AG09319 (cell line): ENCODE measurements at places on chromosomes 1 and 21.
A peak's percentile ranks its signal among the peaks of the same experiment; 100 is the strongest.

DNA sequence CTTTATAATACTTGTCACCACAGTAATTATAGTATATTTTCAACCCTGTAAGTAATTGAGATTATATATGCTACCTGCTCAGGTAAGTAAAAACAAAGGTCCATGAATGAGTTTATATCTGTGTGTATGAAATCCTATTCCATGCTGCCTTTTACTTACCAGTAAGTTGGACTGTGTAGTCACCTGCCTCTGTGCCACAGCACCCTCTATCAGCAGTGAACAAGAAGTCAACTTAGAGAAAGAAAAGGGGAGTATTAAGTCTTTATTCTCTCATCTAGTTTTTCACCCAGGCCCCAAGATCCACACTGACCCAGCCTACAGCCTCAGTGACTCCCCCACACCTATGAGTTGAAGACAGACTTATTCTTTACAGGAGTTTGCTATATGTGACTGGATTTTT, 36.9 kb upstream of the IFI16 start:
- DNase-seq = no peak

GRCh38 chr1:111201275-111202090, 1.0 kb upstream of the DENND2D start:
- no peak for DNase-seq

DNA sequence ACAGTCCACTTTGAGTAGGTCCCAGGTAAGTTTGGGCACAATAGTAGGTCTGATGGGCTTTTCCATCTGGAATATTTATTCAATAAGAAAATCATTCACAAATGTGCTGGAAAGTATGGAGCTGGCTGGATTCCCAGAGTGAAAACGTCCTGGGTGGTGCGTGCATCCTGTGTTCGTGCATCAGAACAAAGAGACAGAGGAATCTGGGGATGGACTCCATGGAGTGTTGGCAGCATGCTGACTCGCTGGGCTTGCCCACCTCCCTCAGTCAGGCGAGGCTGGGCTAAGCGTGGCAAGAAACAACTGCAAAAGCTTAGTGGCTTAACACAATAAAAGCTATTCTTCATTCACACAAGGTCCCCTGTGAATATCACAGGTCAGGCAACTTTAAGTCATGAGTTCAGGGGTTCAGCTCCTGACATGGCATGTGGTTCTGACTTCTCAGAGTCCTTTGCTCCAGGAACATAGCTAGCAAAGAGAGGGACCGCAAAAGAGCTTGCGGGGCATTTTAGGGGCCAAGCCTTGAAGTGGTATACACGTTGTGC, 151.6 kb upstream of the ZNF644 start:
- no peak for DNase-seq

- DNase-seq = no peak
Observed at GRCh38 chr21:32413015-32413504, 554 bp downstream of the EVA1C start.

- no peak for DNase-seq
Observed at GRCh38 chr21:28310171-28310685, 682.4 kb downstream of the LTN1 start.

DNA sequence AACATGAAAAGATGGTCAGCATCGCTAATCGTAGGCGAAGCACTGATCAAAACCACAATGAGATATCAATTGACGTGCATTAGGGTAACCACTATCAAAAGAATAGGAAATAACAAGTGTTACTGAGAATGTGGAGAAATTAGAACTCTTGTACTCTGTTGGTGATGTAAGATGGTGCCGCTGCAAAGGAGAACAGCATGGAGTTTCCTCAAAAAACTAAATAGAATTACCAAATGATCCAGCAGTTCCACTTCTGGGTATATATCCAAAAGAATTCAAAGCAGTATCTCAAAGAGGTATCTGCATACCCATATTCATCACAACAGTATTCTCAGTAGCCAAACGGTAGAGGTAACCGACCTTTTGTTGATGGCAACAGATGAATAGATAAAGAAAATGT, 8.3 kb upstream of the CD101 start:
- no peak for DNase-seq

DNA sequence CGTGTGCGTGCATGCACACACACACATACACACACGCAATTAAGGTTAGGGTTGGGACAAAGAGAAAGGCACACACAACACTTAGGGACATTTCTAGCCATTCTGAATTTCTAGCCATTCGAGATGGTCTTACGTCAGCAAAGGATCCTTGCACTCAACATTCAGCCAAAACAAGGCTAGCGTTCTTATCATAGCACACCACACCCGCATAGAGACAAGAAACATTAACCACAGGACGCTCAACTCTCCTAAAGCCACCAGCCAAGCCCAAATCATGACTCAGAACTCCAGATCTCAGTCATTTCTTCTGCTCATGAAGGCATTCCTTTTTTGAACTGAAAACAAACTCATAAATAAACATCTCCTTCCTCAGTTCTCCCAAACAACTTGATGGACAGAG, 106.8 kb downstream of the LMO4 start:
- no peak for DNase-seq

DNA sequence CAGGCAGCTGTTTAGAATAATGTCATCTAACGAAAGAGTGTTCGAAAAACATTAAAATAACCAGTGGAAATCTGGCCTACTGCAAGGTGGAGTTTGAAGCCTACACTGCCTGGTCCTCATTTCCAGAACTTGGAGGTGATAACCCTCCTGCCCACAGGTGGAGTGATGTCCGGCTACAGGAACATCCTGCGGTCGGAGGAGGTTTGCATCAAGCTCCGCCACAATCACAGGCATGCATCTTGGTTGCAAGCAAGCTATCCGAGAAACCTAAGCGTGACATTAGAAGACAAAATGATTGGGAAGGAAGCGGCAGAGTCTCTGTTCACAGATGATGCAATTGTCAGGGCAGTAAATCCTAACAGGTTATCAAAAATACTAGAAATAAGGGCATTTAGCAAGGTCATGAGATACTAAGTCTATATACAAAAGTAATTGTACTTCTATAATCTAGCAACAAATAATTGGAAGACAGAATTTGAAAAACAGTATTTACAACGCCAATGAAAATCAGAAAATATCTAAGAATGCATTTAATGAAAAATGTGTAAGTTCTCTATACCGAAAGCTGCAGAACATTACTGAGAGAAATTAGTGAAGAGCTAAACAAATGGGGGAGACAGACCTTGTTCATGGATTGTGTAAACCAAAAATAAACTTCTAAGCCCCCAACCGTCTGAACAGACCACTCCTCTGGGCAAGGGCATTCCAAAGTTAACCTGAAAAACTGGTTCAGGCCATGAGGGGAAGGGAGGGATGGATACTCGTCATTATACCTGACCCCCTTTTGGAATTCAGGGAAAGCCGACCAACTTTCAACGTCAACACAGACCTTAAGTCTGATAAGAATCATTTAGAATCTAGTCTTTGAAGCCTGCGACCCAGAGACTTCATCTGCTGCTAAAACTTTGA, 4.7 kb upstream of the SLC19A1 start:
- no peak for DNase-seq

DNA sequence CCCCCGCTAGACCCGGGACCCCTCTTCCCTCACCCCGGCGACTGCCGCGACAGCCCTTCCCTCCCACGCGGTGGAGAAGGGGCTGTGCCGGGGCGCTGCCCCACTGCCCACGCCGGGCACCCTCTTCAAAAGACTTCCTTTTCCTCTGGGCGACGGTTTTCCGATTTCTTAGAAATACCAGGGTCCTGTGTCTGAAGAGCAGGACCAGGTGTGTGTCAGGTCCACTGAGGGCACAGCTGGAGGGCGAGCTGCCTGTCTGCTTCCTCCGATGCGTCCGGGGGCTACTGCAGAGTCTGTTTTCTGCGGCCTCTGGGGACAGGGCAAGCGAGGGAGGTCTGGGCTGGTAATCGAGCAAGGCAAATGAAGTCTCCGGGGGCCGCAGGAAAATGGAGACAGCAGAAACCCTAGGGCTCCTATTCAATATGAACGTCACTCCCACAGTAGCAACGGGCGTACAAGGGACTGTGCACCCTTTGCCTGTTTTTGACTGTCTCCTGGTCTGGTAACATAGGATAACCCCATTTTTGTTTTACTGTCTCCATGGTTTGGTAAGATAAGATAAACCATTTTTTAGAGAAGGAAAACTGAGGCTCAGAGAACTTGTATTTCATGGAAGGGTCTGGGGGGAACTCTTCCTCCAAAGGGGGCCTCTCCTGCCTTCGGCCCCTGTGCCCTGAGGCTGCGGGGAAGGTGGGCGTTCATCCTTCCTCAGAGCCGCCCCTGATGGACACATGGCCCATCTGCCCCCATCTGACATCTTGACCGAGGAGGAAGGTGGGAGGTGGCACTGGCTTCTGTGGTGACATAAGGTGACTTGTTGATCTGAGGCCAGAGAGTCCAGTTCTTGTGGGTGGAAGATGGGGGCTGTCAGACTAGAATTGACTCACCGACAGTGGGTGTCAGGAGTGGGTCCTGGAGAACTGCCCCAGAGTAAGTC, 970 bp downstream of the TNFRSF1B start:
- no peak for DNase-seq

DNA sequence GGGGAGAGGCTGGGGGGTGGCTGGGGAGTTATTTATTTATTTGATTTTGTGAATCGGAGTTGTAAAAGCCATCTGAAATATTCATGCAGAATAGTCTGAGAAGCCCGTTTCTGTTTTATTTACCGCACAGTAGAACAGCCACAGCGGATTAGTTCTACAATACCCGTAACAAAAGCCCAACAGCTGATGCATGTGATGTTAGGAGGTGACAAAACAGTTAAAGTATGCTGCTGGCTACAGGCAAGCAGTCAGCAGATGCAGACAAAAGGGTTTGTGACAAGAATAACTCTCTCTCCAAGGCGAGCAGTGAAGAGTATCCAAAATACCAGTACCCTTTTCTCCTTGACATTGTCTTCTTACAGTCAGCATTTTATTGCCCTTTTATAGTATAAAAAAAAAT, 42.0 kb downstream of the PROX1 start:
- DNase-seq = no peak

DNA sequence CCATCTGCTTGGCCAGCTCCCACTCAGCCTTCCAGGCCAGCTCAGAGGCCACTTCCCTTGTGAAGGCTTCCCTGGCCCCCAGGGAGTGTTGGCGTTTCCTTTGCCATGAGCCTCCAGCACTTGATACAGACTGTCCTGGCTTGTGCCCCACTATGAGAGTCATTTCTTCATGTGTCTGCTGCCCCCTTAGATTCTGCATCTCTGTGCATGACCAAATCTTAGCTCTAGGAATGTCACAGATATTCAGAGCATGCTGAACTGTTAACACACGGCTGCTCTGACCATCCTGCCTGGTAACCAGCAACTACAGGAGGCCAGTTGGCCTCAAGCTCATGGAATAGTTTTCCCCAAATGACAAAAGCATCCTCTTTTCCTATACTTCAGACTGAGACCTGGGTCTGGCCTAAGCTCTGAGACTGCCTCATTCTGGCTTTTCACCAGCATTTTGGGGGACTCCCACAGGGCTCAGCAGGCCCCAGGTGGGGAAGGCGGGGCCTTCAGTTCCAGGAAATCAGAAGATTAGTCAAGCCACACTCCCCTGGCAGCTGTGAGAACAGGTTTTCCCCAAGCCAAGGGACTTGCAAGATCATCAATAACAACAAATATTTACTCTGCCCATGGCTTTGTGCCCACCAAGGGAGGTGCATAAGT, 182.6 kb upstream of the EDN2 start:
- DNase-seq = no peak

GRCh38 chr1:198253259-198253658, 96.5 kb downstream of the NEK7 start:
- DNase-seq = no peak

- DNase-seq = no peak
Observed at GRCh38 chr1:30870035-30870434, 38.5 kb downstream of the SDC3 start.

GRCh38 chr21:28624626-28625025, 368.1 kb downstream of the LTN1 start:
- DNase-seq = no peak

DNA sequence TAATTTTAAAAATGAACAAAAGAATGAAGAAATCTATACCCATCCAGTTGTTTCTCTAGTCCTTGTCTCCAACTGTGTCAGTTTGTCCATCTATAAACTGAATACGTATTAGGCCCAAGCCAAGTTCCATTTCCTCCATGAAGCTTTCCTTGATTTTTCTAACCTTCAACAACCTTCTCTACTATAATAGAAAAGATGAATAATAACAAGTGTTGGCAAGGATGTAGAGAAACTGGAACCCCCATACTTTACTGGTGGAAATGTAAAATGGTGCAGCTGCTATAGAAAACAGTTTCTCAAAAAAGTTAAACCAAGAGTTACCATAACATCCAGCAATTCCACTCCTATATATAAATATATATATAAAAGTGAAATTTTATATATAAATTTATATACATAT, 10.6 kb downstream of the KIAA0319L start:
- no peak for DNase-seq

DNA sequence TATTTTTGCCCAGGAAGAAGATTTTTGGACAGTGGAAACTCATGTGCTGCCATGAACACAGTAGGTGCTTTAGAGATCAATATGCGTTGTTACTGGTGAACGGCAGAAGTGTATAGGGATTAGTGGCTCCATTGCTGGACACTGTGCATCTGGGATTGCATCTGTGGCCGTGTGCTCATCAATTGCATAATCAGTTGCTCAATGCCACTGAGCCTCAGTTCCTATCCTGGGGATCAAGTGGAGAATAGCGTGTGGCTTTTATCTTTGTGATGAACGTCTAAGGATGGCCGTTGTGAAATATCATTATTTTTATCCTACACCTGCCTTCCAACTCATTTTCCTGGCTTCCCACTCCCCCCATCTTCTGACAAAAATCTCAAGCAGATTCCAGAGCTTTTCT, 5.4 kb downstream of the TNN start:
- DNase-seq = peak; percentile 18

- DNase-seq = no peak
Observed at GRCh38 chr21:44758781-44759627, 42.6 kb downstream of the UBE2G2 start.

DNA sequence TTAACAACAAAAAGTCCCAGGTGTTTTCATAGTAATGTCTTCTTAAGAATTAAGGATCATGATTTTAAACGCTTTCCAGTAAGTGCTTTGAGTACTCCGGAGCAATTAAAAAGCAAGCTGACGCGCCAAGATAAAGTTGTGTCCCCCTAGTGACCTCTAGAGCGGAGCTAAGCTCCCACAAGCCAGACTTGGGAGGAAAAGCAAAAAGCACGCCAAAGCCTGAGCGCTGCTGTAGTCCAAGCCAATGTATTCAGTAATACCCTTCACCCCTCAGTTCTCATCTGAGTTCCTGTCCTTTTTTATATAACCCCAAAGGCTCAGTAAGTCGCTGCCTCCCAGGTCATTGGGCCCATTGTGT, 3.5 kb upstream of the SLC44A5 start:
- no peak for DNase-seq

- DNase-seq = no peak
Observed at GRCh38 chr1:33047839-33048305, 11.2 kb upstream of the AK2 start.

- DNase-seq = no peak
Observed at GRCh38 chr21:41651406-41651805, 115.4 kb downstream of the RIPK4 start.

DNA sequence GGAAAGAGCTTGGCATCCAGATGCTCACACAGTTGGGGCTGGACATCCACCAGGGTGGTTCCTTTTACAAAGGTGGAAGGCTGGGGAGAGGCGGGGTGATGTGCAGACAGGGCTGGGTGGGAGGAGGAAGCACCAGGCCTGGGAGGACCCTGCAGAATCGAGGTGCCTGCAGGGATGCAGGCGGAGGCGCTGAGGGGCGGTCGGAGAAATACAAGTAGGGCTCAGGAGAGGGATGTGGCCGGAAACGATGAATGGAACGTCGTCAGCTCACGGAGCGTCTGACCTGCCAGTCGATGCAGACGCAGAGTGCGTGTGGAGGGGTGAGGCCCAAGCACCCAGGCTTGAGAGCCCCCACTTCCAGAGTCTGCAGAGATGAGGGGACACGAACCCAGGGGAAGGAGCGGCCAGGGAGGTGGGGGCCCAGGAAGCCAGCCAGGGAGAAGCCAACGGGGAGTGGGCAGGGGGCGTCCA, 63.4 kb downstream of the TRIM11 start:
- no peak for DNase-seq
